ENCODE measurements at places on chromosomes 3 and 15.
A peak's percentile ranks its signal among the peaks of the same experiment; 100 is the strongest.

- peak; percentile 62 for DNase-seq
Measured at GRCh38 chr3:11544412-11545181, 99.1 kb downstream of the VGLL4 start.

- DNase-seq: no peak
Measured at GRCh38 chr3:148008591-148008990, 599.4 kb downstream of the ZIC1 start.

DNA sequence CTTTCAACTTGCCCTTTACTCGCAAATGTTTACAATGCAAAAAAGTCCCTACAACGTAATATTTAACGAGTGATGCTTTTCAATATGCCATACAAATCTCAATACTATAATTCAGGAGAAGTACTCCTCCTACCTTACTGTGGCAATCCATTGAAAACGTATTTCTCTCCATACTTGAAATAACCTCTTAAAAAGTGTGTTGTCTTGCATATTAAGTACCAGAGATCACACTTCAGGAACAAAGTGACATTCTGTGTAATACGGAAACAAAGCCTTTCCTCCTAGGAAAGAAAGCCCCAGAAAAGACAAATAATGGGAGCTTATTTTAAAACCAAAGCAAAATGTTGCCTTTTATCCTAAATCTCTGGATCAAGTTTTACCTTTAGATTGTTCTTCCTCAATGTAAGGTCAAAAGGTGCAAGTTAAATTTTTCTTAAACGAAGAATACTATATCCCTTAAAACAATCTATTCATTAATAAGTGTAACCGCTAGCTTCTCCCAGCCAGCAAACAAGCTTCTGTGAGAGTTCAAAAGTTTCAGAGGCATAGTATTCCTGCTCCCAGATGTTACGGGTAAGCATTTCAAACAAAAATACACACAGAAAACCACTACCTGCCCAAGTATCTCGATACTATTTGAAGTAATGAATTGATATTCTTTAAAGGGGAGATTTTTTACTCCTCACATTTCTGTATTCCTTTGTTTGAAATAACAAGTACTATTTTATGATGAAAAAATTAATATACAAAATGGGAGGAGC, 1.7 kb downstream of the TJP1 start:
- DNase-seq: no peak

GRCh38 chr3:178439504-178439903, 96.7 kb upstream of the KCNMB2 start:
- DNase-seq: peak; percentile 62

DNA sequence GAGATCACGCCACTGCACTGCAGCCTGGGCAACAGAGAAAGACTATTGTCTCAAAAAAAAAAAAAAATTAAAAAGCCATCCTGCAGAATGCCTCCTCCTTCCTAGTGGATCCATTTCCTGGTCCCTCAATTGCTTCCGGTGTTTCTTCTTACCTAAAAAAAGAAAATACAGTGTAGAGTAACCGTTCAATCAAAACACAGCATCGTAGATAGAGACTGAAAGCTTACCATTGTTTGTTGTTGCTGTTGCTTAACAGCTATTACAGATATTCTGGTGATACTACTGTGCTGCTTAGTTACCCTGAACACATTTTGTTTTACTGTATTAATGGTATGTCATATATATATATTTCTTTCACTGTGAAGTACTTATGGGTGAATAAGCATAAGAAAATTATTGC, 105.5 kb upstream of the LRRFIP2 start:
- no peak for DNase-seq

- DNase-seq: peak; percentile 61
Measured at GRCh38 chr3:98705212-98705611, 57.9 kb upstream of the ST3GAL6 start.

GRCh38 chr3:67489816-67490215, 164.6 kb downstream of the SUCLG2 start:
- peak; percentile 8 for DNase-seq

DNA sequence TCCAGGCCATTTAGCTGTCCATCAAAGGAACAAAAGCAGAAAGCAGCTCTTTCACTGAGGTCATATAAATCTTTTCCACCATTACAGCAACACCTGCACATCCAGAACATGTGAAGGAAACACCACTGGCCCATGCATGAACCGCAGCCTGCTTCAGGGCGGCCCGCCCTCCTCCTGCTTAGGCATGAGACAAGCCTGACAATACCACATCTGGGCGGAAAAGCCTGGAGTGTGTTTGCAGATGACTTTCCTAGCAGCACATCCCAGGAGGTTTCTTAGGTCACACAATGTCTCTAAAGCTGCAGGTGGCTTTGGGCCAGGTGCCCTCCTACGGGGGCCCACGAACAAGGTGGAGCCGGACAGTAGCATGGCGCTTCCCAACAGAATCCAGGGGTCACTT, 19.6 kb downstream of the CYFIP1 start:
- no peak for DNase-seq

GRCh38 chr3:108342837-108343486, 46.6 kb downstream of the HHLA2 start:
- DNase-seq: peak; percentile 8

GRCh38 chr3:126649556-126650092, 5.3 kb downstream of the TXNRD3 start:
- no peak for DNase-seq

GRCh38 chr3:20637729-20638128, 451.7 kb upstream of the SGO1 start:
- DNase-seq: no peak

DNA sequence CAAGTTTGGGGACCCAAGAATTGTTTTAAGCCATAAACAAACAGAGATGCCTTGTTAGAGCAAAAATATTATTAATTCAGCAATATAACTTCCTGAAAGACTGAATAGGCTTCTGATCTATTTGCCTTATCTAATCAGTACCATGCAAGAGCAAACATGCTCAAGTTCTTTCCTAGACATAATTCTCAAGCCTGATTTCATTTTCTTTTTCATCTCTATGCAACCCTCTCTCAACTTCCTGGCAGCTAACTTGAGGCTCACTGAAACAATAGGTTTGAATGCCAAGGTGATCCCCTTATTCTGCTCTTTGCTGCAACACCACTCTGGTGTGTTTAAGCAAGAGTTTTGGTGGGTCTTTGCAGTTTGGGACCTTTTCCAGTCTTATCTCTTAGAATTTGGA, 230.9 kb upstream of the CD96 start:
- no peak for DNase-seq

- DNase-seq: no peak
Measured at GRCh38 chr15:65819563-65819960, 27.5 kb upstream of the DENND4A start.

DNA sequence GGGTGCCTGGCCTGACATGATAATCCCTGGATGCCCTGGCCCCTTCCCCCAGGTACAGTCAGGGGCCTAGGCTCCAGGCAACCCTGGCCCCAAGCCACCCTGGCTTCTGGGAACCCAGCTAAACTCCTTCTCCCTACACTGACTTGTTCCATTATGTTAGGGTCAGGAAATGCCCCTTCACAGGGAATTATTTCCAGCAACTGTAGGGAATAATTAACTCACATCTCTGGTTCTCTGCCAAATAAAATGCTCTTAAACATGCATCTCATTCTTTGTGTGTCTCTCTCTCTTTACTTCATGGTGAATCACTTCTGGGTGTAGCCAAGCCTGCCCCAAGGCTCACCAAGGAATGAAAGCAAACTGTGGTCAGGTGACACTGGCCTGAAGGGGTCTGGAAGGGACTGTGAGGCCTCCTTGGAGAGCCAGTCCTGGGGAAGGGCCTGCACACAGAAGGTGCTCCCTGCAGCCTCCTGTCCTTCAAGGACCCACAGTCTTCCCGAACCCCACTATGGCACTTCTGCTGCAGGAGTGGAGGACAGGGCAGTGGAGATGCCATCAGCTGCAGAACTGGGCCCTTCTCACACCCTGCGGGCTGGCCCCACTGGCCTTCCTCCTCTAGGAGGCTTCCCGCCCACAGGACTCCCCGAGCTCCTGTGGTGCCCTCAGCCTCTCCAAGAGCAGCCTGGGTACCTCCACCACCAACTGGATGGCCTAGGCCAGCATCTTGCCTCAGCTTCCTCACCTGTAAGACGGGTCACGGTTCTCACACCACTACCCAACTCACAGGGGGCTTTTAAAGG, 17.6 kb downstream of the TKT start:
- peak; percentile 98 for DNase-seq

- DNase-seq: no peak
Measured at GRCh38 chr3:135706758-135707375, 258.7 kb upstream of the PPP2R3A start.

- DNase-seq: no peak
Measured at GRCh38 chr3:34213478-34213877, 415.0 kb downstream of the PDCD6IP start.

- peak; percentile 55 for DNase-seq
Measured at GRCh38 chr3:191345334-191345733, 15.0 kb upstream of the UTS2B start.

- DNase-seq: no peak
Measured at GRCh38 chr3:98525494-98525893, 2.8 kb upstream of the CLDND1 start.

DNA sequence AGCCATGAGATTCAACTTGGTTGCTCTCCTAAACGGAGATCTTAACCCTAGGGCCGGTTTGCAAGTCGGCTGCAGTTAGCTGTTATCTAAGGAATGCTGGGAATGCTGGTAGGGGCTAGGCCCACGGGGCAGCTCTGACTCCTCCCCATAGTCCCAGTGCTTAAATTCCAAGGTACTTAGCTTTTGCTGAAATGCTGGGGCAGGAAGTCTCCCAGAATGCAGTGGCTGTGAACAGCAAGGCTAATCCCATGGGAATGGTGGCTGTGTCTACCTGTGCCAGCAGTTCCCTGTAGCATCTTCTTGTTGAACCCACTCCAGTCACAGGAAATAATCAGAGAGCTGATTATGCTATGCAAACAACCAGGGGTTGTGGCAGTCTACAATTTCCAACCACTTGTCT, 102.5 kb upstream of the TJP1 start:
- peak; percentile 93 for DNase-seq

- peak; percentile 23 for DNase-seq
Measured at GRCh38 chr3:32973982-32974381, 22.5 kb downstream of the CCR4 start.

GRCh38 chr15:90001683-90002427, 731 bp downstream of the ZNF710 start:
- peak; percentile 75 for DNase-seq

GRCh38 chr15:61997786-61998185, 62.5 kb downstream of the VPS13C start:
- no peak for DNase-seq

GRCh38 chr3:59558906-59559720, 509.3 kb upstream of the CFAP20DC start:
- DNase-seq: no peak

- no peak for DNase-seq
Measured at GRCh38 chr15:26983822-26984221, 12.8 kb downstream of the GABRG3 start.

- DNase-seq: no peak
Measured at GRCh38 chr15:100244796-100245486, 96.8 kb downstream of the ADAMTS17 start.

DNA sequence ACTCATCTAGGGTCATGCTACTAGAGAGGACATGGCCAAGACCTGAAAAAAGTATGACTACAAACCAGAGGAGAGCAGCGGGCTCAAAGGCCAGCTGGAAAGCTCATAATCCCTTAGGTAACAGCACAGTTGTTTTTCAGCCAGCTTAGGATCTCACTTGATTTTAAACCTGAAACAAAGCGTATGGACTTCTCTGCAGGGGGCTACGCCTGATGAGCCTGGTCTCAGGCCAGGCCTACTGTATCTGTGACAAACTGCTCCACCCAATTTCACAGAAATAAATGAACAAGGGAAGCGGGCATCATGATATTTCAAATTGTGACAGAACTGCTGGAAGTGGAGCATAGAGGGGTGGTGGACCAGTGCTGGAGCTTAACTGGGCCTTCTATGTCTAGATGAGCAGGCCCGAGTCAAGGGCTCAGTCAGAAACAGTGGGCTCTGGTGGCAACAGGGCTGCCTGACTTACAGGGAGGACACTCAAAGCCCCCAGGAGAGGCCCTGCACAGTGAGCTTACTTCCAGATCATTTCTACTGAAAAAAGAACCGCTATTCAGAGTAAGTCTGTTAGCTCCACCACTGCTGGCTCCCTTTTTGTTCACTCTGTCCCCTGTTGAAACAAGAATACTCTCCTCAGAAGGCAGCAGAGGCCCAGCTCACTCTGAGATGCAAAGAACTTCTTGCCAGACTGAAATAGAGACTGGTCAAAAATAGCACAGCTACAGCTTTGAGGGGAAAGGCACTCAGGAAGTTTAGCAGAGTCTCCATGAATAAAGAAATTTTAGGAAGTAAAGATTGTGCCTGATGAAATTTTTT, 47.0 kb downstream of the LRIG1 start:
- no peak for DNase-seq

DNA sequence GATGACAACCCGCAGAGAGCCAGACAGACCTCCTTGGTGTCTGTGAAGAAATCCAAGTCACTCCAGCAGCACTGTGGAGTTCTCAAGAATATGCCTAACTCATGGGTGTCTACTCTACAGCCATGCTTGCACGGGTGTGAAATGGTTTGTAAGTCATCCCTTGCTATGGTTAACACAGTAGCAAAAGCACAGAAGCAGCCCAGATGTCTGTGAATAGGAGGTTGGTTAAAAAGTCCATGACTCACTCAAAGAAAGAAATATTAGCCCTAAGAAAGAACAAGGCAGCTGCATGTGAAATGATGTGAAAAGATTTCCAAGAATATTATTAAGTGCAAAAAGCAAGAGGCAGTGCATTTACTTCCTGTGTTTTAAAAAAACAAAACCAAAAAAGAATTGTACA, 12.1 kb upstream of the LIMD1 start:
- peak; percentile 82 for DNase-seq

GRCh38 chr15:96331945-96332636, 1.6 kb downstream of the NR2F2 start:
- DNase-seq: peak; percentile 44

DNA sequence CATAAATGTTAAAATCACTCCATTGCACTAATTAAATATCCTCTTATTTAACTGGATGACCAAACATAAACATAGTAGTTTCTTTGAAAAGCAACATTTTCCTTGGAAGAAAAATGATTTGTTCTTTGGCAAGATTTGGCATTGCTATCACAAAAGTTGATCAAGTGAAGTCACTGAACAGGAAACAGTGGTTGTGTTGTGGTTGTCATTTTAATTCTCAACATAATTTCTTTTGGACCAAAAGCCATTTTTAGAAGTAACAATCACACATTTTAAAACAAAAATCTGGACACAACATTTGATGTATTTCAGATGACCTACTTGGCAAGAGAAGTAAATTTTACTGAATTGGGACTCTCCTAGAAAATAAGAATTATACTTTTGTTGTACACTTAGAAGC, 872.3 kb downstream of the ROBO1 start:
- peak; percentile 62 for DNase-seq

DNA sequence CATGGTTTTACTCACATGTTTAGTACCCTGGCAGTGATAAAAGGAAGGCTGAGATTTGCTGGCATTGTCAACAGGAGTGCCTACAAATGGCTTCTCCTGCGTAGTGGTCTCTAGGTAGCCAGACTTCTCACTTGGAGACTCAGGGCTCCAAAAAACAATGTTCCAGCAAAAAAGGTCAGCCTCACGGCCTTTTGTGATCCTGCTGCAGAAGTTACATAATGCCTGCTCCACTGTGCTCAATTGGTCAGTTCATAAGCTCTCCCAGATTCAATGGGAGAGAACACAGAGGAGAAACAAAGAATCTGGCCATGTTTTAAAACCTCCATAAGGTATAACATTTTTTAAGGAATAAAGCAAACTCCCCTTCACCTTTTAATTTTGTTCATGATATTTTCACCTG, 76.1 kb upstream of the CMSS1 start:
- no peak for DNase-seq

GRCh38 chr3:38611866-38612265, 37.6 kb downstream of the SCN5A start:
- no peak for DNase-seq
